NCI-H510A (cell line): ENCODE measurements at places on chromosomes 6 and 20.

DNA sequence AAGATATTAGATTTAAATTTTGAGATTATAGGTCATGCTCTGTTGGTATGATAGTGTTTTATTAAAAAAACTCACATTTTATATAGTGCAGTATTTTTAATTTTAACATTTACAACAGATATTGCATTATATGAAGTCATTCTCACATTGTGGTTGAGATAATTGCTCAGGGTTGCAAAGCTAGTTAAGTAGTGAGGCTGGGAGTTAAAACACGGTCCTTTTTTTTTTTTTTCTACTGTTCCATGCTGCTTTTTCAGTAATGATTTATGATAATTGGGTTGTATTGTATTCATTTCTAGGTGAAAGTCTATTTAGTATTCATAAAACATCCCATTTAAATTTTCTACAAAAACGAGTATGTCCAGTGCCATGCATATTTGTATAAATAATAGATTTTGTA lies 117.6 kb upstream of the EDN1 start:
- DNase-seq, result no peak

- DNase-seq, result no peak
Observed at GRCh38 chr6:147000545-147001488, 203.4 kb upstream of the STXBP5 start.

DNA sequence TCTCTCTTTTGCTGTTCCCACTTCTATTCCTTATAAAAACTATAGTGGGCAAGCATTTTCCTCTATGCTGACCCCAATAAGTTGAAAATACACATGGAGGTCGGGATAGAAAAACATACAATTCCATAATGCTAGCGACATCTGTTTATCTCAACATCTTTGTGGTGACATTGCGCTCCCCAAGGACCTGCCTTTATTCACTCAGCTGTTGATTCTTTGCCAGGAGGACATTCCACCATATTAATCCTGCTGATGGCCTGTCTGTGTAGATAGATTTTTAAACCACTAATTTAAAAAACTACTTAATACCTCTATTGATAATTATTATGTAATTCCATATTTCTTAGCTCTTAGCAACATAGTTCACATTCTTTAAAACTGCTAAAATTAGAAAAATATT lies 555.3 kb upstream of the MAP3K7 start:
- DNase-seq, result no peak

GRCh38 chr20:11372876-11373790 lies 544.6 kb upstream of the BTBD3 start:
- DNase-seq, result no peak

- no peak for DNase-seq
Observed at GRCh38 chr20:62337558-62338293, 29.4 kb downstream of the LAMA5 start.

DNA sequence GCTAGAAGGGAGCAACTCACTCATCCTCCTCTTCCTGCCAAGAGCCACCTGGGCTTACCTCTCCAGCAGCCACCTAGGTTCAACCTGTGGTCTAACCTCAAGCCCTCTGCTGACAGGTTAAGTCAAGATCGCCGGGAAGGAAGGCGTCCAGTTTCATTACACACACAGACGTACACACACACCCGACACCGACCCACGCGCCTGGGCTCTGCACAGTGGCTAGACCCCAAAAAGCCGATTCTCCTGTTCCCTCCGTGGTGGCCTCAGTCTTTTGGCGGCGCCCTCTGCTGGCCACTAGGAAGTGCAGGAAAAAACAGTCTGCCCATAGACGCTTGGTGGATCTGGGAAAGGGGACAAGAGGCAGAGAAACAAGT lies 52.8 kb downstream of the MRPL14 start:
- no peak for DNase-seq

DNA sequence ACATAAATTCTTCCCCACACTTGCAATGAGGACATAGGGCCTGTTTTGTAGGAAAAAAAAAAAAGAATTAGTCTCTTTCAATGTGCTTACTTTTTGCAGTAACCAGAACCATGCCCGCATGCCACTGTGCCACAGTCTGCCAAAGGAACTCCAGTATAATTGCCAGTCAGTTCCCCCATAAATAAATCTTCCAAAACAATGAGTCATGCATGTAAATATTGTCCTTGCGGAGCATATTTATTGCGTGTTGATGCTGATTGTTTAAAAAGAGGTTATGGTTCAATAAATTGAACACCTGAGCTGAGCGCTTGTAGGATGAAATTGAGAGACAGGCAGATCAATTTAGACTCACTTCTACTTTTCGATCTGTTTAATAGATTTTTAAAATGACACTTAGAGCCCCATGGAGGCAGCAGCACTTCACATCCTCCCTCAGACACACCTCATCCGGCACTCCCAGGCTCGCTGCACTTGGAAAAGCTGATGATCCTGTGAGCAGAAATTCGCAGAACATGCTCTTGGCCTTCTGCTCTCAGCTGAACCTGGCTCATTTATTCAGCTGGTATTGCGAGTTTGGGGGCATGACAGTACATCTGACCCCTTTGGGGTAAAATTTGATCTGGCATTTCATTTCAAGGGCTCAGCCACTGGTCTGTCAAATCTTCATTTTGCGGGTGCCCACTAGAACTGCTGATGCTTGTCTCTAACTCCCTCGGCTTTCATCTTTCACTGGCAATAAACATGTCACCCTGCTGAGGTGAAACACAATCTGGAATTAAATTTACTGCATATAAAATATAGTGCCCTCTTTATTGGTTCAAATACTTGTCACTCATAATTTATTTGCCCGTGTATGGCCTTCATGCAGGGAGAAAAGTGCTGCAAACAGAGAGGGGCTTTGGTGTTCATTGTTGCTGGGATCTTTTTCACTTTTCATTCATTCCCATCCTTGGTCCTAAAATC lies 371.1 kb upstream of the POU3F2 start:
- no peak for DNase-seq

GRCh38 chr6:33761922-33762629 lies 15.4 kb upstream of the IP6K3 start:
- DNase-seq, result peak; percentile 57

DNA sequence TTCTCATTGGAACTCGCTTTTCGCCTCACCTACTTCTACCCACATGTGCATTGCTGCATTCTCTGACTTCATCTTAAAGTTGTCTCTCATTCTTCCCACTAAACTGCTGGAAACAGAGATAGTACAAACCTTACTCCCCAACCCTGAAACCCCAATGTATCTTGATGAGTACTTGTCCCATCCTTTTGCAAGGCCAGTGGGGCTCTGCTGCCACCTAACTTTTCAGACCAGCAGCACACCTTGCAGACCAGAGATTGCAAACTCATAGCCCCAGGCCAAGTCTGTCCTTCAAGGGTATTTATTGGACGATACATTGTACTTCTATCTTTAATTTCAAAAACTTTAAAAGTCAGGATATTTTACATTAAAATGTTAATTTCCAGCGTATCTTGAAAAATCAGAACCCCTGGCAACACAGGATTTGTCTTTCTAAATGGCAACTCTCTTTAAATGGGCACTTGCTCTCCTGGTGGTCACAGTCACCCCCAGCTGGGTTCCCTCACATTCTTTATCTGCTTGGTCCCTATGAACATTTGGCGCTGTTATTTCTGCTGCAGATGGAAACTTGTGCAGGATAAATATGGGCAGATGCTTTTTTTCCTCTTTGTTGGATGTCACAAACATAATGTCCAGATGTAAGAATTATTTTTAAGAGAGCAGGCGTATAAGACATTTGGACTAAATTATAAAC lies 83.9 kb downstream of the SOD2 start:
- DNase-seq, result no peak
